ENCODE measurements at places on chromosomes 13 and 19.

- no peak for DNase-seq
These were observed 15.2 kb downstream of the ZFP14 start for GRCh38 chr19:36363845-36364244.

GRCh38 chr19:30881281-30881680 is 468.0 kb downstream of the TSHZ3 start:
- DNase-seq = no peak

- no peak for DNase-seq
These were observed 22.7 kb upstream of the CPB2 start for GRCh38 chr13:46127358-46128023.

DNA sequence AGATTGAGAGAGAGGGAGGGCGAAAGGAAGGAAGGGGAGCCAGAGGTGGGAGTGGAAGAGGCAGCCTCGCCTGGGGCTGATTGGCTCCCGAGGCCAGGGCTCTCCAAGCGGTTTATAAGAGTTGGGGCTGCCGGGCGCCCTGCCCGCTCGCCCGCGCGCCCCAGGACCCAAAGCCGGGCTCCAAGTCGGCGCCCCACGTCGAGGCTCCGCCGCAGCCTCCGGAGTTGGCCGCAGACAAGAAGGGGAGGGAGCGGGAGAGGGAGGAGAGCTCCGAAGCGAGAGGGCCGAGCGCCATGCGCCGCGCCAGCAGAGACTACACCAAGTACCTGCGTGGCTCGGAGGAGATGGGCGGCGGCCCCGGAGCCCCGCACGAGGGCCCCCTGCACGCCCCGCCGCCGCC is at the start of gene TNFSF11:
Gene TNFSF11 (plus strand): TSS at position 142 of the 400 bp plus-strand sequence. CDS start 152 bp downstream, at position 294.
- no peak for DNase-seq

- DNase-seq = peak; percentile 51
These were observed 441.7 kb downstream of the IRS2 start for GRCh38 chr13:109344552-109345157.

DNA sequence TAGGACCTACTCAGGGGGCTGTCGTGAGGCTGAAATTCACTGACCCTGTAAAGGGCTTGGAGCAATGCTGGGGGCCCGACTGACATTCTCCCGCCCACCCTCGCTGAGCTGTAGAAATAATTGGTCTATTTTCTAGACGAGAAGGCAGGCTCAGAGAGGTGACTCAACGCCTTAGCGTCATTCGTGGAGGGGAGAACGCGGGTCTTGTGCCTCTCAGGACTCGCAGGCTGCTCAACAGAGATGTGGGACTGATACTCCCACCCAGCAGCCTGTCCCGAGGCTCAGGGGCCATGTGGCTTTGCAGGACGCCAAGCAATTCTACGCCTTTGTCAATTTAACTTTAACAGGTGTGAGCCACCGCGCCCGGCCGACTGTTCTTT is 23.6 kb upstream of the ASPDH start:
- DNase-seq = no peak

DNA sequence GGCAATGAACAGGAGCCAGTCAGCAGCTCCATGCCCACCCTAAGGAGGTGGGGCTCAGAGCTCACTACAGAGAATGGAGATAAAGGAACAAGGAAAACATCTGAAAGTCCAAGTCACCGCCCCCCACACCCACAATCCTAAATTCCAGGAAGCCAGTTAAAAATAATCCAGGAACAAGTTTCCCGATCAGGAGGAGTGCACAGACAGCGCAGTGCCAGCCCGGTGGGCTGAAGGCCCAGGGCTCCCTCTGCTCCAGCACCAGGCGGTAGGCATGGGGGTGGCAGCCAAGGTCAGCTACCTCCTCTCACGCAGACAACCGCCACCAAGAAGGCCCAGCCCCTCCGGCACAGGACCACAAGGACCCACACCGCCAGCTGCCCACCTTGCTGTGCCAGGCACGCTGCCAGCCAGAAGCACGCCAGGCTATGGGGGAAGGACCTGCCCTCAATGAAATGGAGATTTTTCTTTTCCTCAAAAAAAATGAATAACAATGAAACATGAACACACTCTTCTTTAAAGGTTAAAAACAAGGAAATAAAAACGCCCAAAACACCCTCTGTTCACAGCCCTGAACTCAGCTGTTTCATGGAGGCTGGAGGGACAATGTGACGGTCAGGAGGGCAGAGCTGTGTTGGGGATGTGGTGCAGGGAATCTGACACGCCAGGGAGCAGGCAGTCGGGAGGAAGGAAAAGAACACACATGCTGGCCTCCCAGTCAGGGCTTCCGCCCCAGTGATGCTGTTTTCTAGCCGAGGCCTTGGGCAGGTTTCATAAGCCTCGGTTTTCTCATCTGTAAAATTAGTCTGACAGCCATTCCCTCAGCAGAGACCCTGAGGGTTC is 11.0 kb downstream of the STK24 start:
- DNase-seq = no peak

- DNase-seq = no peak
These were observed 3.1 kb downstream of the EFNB2 start for GRCh38 chr13:106532111-106532929.

DNA sequence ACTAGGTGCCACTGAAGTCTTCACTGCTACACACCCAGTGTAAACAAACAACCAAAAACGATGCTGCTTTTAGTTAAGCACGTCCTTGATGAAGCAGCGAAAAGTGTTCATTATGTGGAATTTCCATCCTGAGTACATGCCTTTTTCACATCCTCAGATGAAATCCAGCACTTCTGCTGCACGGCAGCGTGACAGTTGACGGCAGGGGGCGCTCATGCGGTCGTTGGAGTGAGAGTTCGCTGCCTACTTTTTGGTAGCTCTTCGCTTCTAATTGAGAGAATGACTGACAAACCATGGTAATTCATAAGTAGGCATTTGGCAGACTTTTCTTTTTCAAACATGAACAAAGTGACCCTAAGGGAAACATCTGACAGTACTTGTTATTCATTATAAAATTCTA is 1124.9 kb downstream of the EFNB2 start:
- DNase-seq = peak; percentile 7

DNA sequence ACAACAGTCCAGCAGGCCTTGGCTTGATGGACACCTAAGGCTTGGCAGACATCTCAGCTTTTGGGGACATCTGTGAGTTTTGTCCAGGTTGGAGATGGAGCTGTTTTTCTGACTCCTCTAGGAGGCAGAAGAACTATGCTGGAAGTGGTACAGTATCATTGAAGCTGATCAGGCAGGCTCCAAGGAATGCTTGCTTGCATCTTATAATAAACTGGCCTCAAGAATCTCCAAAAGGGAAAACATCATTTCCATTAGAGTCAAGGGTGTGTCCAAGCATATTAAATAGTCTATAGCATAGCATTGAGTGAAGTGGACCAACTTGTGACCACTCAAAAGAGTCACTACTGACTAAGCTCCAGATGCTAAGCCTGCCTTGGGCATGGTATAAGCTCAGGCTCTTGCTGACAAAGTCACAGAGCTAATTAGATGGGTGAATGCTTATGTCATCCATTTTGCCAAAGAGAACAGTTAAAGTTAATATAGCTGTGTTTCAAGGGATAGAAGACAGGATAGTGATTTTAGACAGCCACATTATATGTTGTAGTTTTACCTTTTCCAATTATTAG is 216.0 kb downstream of the DNAJC15 start:
- no peak for DNase-seq

GRCh38 chr13:46184277-46184699 is 2.3 kb upstream of the LCP1 start:
- DNase-seq = no peak

DNA sequence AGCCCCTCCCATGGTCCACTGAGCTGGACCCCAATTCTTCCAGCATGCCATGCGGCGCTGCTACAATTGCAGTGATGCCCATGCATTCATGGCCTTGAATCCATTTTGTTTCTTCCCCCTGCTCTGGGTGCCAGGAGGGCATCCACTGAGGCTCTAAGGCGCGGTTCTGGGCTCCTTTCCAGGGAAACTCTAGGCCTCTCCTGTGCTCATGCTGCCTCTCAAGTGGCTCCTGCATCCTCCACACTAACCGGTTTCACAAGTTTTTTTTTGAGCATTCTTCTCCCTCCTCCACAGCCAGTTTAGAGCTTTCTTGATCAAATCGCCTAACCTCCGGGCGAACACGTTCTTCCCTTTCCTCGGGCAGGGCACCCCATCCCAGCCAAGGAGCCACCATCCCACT is 69.1 kb upstream of the FLT1 start:
- DNase-seq = no peak

- DNase-seq = no peak
These were observed 897 bp downstream of the C19orf33 start for GRCh38 chr19:38304866-38305429.

DNA sequence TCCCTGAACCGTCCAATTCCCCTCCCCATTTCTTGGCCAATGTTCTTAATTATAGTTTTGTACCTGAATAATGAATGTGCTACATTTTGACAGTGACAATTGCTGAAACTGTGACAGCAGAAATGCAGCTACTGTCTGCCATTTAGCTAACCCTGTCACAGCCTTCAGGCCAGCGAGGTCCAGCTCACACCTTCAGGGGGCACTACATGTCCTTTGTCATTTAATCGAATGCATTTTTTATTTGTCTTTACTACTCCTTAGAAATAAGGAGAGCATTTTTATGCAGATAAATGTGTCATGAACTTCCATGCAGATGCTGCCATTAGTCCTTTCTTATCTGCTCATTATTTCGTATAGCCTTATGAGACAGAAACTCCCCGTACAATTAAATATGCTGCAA is 159.9 kb downstream of the MZT1 start:
- DNase-seq = no peak

- DNase-seq = no peak
These were observed 29.3 kb upstream of the TNFAIP8L1 start for GRCh38 chr19:4609878-4610511.

GRCh38 chr19:41804336-41804735 is 7.9 kb downstream of the CEACAM3 start:
- DNase-seq = no peak

GRCh38 chr13:80742033-80742432 is 401.1 kb upstream of the SPRY2 start:
- no peak for DNase-seq

- no peak for DNase-seq
These were observed 24.3 kb downstream of the PEPD start for GRCh38 chr19:33497131-33497777.

- DNase-seq = no peak
These were observed 458.9 kb downstream of the SLITRK1 start for GRCh38 chr13:83423381-83423780.

- DNase-seq = no peak
These were observed 1074.4 kb upstream of the PRR20A start for GRCh38 chr13:56066321-56066720.

- no peak for DNase-seq
These were observed 498.1 kb downstream of the GPC5 start for GRCh38 chr13:91896547-91896946.

- DNase-seq = no peak
These were observed 7.6 kb upstream of the ERFL start for GRCh38 chr19:41935760-41936415.

DNA sequence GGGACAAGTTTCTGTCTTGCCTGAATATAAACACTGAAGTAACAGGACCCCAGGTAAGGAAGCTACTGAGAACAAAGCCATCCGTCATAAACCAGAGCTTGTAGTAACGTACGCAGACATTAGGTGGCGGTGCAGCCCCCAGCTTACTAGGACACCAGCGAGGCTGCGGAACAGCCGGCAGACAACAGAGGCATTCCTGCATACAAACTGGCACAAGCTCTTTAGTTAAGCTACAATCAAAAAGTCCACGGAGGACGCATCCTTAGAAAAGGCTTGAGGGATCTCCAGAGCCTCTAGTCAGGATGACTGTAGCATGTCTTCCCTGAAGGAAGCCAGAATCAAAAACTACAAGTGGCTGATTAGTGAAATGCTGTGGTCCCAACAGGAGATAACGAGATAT is 26.2 kb downstream of the ZNF160 start:
- peak; percentile 48 for DNase-seq

Measured in HTR-8/SVneo (cell line).